Panc1 (cell line): ENCODE measurements at places on chromosomes 16 and 17. TPM values are rescaled to one million over a fixed set of nuclear protein-coding genes. Genes with fewer than 3 reads are reported as not detected.

DNA sequence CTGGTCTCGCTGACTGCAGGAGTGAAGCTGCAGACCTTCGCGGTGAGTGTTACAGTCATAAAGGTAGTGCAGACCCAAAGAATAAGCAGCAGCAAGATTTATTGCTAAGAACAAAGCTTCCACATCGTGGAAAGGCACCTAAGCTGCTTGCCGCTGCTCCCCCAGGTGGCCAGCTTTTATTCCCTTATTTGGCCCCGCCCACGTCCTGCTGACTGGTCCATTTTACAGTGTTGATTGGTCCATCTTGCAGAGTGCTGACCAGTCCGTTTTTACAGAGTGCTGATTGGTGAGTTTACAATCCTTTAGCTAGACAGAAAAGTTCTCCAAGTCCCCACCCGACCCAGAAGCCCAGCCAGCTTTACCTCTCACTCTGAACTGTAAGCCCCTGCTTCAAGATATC, 227.8 kb downstream of the ABCC12 start:
- no peak for DNase-seq

DNA sequence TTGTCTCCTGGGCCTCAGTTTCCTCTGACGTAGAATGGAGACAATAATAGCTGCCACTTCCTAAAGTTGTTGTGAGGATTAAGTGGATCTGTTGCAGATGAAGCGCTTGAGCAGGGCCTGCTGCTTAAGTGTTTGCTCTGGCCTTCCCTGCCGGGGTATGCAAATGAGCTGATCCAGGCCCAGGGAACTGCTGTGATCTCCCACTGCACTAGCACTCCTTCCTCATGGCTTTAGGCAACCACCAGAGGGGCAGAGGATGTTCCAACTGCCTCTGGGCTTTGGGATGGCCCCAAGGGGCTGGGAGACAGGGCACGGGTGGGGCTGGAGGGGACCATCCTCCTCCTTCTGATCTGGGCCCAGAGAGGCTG, 6.2 kb downstream of the SBK1 start:
- DNase-seq = no peak

- no peak for DNase-seq
Measured at GRCh38 chr17:46097497-46097896, 95.7 kb downstream of the KANSL1 start.

DNA sequence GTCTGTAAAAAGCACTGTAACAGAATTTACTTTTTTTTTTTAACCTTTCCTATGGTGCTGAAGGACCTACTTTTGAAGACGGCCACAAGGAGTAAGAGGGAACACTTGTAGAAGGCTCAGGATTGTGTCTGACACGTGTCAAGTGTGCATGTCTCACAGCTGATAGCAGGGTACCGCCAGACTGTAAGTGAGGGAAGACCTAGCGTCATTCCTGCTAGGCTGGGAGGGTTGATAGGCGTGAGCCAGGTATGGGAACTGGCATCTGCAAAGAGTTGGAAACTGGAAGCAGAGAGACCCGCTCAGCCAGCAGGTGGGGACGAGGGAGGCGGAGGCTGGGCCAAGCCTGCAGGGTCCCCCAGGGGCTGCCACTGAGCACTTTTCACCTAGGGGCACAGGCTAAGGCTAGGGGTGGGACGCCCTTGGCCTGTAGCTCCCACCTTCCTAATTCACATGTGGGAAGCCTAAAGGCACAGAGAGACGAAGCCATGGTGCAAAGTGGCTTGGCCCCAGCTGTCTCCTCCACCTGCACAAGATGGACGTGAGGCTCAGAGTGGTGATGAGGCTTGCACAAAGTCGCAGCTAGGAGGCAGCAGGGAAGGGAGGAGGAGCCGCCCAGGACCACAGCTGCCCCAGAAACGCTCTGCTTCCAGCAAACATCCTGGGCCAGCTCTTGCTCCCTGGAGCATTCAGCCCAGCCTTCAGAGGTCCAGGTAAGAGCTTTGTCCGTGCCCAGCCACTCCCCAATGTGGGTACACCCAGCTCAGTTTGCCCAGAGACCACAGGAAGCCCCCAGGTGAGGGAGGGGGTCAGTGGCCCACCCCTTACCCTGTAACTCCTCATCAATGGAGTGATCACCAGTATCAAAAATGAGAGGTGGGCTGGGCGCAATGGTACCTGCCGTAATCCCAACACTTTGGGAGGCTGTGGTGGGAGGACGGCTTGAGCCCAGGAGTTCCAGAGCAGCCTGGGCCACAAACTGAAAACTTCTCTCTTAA, 18.9 kb downstream of the VASN start:
- no peak for DNase-seq

DNA sequence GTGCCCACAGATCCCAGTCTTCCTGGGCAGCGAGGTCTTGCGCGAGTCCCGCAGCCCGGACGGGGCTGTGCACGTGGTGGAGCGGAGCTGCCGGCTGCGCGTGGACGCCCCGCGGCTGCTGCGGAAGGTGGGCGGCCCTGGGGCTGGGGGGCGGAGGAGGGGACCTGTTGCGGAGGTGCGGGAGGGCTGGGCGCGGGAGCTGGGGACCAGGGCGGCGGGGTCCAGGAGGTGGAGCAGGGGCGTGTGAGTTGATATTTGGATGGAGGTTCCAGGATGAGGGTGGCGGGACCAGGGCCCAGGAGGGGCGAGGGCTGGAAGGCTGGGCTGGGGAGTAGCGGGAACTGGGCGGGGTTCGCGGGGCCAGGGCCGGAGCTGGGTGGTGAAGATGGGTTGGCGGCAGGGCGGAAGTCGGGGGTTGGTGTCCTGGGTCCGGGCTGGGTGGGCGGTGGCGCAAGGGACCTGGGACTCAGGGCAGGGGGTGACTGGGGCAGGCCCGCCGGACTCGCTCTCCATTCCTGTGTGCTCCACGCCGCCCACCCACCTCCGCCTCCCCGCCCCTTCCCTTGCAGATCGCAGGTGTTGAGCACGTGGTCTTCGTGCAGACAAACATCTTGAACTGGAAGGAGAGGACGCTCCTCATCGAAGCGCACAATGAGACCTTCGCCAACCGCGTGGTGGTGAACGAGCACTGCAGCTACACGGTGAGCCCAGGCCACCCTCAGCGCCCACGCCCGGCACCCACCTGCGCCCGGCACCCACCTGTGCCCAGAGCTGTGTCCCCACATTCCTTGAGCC, 29.6 kb downstream of the SEC14L5 start:
- DNase-seq = no peak

PAFAH1B1 gene
- 120 TPM for total RNA-seq

HSD11B2 gene
- total RNA-seq = 0.77 TPM

PRSS8 gene
- total RNA-seq = 0.15 TPM
